H1 (cell line): ENCODE measurements at places on chromosomes 12 and 14. TPM values are rescaled to one million over a fixed set of nuclear protein-coding genes. Genes with fewer than 3 reads are reported as not detected.

GRCh38 chr12:12899530-12900380, 8.4 kb downstream of the GPRC5A start:
- no peak for DNase-seq

ABHD4 gene
- total RNA-seq = 32.4 and 37.1 TPM in 2 replicates

GRCh38 chr12:57332646-57333312, 81.8 kb upstream of the STAC3 start:
- no peak for DNase-seq

PRB2 gene
- total RNA-seq = not detected in 2 replicates

TDRD9 gene
- total RNA-seq = not detected in 2 replicates

DNA sequence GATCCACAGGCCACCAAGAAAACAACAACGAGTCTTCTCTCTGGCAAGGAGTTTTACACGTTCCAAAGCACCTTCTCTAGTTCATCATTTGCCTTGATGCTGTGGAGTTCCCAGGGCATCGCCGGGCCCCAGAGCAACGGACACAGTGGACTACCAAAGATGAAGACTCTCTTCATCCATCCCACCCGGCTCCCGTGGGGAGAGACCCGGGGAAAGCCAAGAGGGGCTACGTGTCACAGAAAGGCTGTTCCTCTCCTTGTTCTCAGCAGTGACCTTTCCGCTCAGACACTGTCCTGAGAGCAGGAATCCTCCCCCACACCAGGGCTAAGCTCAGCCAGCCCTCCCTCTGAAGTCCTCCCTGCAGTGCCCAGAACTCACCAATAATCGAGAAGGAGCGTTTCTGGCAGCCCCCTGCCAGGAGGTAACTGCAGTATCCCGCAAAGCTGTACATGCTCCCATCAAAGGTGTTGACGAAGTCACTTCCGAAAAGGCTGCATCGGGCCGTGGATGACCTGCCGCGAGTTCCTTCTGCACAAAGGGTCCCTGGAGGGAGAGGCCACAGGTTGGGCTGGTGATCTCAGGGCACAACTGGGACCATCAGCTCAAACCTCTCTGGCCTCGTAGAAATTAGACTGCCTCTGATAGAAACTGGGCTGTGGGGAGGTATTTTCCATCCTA, 3.5 kb downstream of the VWF start:
- DNase-seq = no peak

GRCh38 chr14:35374263-35374712, 30.3 kb downstream of the NFKBIA start:
- DNase-seq = no peak

DNA sequence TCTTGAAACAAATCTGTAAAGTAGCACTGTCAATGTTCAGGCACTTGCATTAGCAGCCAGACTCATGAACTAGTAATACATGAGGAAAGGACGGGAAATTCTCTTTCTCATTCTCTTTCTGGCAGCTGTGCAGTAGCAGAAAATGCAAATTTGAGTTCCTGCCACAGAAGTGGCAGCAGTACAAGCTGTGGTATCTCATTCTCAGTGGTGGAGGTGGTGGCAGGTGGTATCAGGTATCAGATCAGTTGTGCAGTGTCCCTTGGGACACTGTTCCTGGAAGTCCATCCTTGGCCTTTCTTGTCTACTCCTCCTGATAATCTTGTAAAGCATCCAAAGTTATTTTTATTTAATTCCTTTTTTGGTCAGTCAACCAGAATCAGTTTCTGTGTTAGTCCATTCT, 103.0 kb downstream of the C12orf42 start:
- DNase-seq = no peak

GRCh38 chr12:104463368-104463767, 6.6 kb downstream of the CHST11 start:
- DNase-seq = no peak

PKP2 gene
- total RNA-seq = 44.2 and 44.8 TPM in 2 replicates

GRCh38 chr12:116694653-116695463, 43.0 kb downstream of the SPRING1 start:
- DNase-seq = no peak

ST8SIA1 gene
- 3.2 and 4.4 TPM in 2 replicates for total RNA-seq

GRCh38 chr12:93358058-93358457, 19.7 kb upstream of the NUDT4 start:
- DNase-seq = no peak

GRCh38 chr14:29937116-29937515, 9.5 kb upstream of the PRKD1 start:
- DNase-seq = no peak

GRCh38 chr14:61696753-61697318, 1.5 kb downstream of the HIF1A start:
- DNase-seq = no peak

RAB2B gene
- total RNA-seq = 26.1 and 27.6 TPM in 2 replicates

DNA sequence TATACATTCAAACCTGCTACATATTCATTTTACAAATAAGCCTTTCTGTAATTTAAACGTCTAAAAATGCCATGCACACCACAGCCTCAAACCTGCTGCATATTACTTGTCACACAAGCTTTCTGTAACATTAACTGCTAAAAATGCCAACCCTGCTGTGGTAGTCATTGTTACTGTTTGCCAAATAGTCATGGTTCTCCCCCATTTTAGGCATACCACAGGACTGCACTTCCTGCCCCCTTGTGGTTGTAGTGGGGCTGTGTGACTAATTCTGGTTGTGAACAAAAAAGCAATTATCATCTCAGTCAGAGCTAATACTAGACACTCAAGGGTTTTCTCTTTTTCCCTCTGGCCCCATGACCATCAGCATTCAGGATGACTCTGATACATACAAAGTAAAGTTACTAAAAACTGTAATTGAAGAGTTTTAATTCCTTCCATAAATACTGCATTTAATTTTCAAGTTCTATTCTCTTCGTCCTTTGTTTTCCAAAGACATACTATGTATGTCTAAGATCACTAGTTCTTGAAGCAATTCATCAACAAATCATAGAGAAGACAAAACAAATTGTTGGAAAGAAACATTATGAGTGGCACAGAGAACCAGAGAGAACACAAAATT, 5.7 kb upstream of the SLC35F4 start:
- peak; percentile 54 for DNase-seq

GRCh38 chr14:59358102-59358501, 107.1 kb downstream of the GPR135 start:
- DNase-seq = no peak

DNA sequence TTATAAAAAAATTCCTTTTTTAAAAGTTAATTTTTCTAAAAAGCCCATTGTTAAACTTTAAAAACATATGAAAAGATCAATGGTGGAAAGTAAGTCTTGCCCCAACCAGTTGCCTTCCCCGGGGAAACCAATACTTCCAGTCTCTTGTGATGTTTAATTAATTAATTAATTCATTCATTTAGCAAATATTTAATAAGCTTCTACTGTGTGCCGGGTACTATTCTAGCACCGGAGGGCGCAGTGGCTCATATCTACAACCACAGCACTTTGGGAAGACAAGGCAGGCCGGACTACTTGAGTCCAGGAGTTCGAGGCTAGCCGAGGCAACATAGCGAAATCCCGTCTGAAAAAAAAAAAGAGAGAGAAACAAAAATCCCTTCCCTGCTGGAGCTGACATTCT, 87.4 kb downstream of the HECTD4 start:
- no peak for DNase-seq

RNASE11 gene
- total RNA-seq = not detected in 2 replicates

- DNase-seq = no peak
These were observed 26.3 kb downstream of the SLC15A4 start for GRCh38 chr12:128797119-128798118.

DNA sequence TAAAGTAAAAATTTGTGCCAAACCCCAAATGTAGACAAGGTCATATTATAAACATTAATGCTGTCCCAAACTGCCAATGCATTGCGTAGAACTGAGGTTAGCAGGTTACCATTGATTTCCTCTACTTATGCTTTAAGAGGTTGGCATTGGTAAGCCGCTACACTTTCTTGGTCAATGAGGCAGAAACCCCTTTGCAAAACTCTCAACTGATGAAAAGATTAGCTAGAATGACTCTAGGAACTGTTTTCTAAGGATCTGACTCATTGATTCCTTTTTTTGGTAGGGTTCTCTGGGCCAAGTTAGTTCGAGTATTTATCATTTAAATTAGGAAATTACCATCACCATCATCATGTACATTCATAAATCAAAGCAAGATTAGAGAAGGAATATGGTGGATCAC, 44.6 kb downstream of the HMGA2 start:
- no peak for DNase-seq

GRCh38 chr12:28582672-28583376, 392.6 kb downstream of the CCDC91 start:
- no peak for DNase-seq

PROX2 gene
- total RNA-seq = not detected in 2 replicates

RD3L gene
- total RNA-seq = not detected in 2 replicates

DNA sequence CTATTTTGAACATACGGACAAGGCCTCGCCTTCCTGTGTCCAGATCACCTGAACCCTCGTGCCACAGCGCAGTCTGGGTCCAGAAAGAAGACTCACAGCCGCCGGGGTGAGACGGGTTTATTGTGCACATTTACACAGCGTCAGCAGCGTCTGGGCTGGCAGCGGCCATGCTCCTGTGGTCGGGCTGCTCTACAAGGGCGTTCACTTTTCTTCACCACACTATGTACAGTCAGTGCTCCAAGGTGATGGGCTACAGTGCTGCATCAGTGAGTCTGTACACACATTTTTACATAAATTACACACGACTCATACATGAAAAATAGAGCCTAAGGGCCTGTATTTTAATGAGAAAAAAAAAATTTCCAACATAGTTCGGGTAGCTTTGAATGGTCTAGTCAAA, 18.0 kb downstream of the ZFYVE21 start:
- no peak for DNase-seq

- DNase-seq = no peak
These were observed 142.4 kb downstream of the OTOGL start for GRCh38 chr12:80241576-80242273.

SLC5A8 gene
- 0.11 TPM in 1 of 2 replicates, not detected in the other for total RNA-seq

- DNase-seq = no peak
These were observed 7.8 kb upstream of the FZD10 start for GRCh38 chr12:130154276-130155070.

DNA sequence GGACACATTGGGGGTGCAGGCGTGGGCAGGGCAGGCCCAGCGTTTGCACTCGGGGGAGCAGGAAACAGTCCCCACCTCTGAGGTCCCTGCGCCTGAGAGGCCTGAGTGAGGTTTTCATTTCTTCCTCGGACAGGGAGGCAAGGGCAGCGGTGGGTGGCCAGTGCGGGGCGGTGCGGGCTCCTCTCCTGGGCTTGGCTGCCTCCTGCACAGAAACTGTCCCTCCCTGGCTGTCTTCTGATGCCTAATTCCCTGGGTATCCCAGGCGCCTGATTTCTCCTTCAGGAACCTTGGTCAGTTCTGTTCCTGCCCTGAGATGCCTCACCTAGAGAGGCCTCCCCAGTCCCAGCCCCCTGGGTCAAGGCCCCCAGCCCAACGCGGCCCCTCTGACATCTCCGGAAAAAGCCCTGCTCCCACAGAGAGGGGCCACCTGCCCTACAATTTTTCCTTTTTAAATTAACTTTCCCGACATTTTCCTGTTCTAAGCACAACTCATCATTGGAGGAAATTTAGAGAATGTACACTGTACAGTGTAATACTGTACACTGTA, 260.3 kb downstream of the ADGRD1 start:
- DNase-seq = no peak

DNA sequence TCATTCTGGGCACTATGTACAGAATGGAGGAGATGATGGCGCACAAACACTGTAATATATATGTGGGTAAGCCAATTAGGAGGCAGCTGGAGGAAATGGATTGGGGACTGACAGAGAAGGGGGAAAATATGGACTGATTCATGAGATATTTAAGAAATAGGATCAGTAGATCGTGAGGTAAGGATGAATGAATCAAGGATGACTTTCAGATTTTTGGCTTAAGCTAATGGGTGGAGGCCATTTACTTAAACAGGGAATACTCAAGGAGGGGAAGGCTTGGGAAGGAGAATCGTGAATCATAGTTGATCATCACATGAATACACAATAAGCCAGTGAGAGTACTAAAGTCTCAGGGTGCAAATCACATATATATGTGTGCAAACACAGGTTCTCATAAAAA, 11.2 kb upstream of the GNPNAT1 start:
- no peak for DNase-seq

DNA sequence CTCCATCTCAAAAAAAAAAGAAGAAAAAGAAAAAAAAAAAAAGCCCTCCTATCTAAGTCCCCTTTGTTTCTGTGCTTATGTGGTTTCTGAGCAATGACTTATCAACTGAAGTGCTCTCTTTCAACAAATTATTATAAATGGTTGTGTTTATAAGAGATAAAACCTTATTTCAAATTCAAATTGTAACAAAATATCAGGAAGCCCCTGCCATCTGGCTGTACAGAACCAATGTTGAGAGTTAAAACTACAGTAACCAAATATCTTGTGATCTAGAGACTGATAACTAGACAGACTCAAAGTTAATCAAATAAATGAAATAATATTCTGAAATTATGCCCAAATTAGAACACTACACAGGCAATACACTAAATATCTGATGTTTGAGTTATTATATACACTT, 143.0 kb upstream of the CPNE8 start:
- no peak for DNase-seq

DNA sequence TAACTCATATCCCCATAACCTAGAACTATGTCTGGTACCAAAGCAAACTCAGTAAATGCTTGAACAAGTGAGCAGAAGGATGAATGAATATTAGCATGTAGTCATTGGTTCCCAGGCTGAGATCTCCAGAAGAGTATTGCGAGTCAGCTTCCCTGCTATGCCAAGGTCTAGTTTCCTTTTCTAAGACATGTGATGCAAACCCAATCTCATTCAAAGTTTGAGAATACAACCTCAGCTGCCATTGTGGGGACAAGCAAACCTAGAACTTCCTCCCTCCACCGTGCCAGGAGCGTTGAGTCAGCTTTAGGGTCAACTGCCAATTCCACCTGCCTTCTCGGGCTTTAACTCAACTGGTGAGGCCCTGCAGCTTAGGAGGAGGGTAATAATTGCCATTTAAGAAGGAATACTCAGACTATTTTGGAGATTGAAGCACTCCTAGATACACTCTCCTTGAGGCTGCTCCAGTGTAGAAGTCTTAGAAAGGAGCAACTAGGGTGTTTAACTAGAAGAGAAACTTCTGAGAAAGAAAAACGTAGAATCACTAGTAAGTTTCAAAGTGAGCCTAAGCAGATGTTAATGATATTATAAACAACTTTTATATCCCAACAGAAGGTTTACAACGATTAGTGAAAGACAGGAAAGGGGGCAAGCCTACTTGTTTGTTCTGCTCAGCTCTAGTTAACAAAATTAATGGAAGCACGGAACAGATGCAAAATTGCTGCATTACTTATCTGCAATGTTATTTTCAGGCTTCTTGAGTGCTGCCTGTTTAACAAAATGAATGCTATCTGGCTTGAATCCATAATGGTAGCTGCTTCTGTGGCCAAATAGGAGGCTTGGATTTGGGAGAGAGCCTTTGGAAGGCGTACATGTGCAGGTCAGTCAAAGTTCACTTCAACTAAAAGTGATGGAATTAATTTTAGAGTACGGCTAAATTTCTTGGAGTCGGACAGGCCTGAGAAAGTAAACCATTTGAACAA, 96.9 kb downstream of the HELB start:
- no peak for DNase-seq

DNA sequence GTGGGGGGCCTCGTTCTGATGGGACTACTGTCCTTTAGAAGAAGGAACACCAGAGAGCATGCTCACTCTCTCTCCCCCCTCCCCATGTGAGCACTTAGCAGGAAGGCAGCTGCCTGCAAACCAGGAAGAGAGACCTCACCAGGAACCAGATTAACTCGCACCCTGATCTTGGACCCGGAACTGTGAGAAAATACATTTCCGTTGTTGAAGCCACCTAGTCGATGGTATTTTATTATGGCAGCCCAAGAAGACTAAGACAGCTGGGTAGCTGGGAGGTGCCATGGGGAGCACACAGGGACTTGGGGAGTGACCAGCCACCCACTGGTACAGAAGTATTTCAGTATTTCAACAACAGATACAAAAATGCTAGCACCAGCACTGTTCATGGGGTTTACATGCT, 59.0 kb downstream of the VCPKMT start:
- no peak for DNase-seq

PLA2G1B gene
- total RNA-seq = not detected in 2 replicates
